ENCODE measurements at places on chromosomes 12 and 14.

GRCh38 chr14:24784981-24785380, 151.0 kb upstream of the GZMB start:
- DNase-seq, result no peak

DNA sequence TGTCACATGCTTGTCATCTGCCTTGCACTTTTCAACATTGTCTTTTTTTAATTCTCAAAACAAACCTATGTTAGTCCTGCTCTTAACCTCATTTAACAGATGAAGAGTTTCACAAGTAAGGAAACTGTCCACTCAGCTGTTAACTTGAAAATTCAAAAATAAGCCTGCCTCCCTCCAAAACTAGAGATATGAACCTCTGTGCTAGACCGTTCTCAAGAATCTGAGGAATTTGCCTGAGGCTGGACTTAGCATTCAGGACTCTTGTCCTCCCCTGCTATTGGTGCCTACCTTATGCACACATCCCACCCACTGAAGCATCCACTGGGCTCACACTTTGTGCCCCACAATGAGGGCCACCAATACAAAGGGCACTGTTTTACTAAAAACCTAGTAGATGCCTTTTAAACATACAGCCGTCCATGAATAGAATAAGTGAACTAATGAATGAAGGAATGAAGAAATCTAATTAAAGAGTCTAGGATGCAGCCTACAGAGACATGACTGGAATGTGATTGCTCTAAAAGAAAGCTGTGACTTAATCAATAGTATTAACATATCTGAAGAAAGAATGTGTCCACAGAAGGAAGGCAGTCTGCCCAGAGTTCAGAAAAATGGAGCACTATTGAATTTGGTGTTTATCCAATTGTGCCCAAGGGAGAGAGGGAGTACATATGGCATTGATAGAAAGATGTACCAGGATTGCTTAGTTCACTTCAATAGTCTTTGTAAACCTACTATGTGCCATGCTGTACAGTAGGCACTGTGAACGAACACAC, 238.5 kb downstream of the SPTSSA start:
- DNase-seq, result no peak

DNA sequence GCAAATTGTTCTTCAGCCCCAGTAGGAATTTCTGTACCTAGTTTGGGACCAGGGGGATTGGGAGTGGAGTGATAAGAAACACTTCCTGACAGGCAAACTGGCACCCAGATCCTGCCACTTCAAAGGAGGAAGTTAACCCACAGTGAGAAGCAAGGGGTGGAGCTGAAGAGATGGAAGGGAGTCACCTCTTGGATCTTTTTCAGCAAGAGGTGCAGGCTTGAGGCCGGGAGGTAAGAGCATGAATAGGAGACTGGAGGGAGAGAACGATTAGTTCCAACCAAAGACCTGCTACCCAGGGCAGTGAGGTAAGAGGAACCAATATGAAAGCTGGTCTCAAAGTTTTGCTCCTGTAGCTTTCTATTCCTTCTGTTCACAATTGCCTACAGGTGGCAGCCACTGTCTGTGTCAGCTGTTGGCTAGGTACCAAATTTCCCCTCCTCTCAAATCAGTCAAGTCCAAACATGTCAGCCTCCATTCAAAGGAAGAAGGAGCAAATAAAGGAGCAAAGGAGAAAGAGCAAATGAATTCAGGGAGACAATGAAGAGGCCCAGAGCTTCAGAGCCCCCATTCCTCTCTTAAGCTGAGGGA, 14.9 kb upstream of the TAC3 start:
- DNase-seq, result no peak

GRCh38 chr14:21867541-21867940, 193.9 kb upstream of the OR4E1 start:
- no peak for DNase-seq

DNA sequence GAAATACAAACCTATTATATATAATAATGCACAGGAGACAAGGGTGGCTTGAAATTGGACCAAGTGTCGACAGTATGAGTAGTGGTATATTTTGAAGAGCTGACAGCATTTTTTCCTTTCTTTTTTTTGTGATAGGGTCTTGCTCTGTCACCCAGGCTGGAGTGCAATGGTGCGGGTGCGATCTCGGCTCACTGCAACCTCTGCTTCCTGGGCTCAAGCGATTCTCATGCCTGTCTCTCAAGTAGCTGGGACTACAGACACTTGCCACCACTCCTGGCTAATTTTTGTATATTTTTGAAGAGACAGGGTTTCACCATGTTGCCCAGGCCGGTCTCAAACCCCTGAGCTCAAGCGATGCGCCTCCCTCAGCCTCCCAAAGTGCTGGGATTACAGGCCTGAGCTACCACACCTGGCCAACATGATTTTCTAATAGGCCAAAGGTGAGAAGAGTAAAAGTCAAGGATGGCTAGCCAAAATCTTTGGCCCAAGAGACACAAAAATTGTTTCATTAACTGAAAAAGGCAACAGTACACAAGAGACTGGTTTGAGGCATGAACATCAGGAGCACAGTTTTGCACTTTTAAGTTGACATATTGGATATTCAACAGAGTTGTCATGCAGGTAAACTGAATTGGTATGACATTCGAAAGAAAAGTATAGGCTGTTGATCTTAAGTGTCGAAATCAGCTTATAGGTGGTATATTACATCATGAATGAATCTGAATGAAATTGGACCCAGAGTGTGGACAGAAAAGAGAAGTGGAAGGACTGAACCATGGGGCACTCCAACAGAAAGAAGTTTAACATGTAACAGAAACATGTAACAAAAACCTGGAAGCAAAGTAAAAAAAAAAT, 12.5 kb downstream of the HNRNPC start:
- no peak for DNase-seq

- DNase-seq, result no peak
Measured at GRCh38 chr14:55730592-55731310, 150.7 kb downstream of the KTN1 start.

DNA sequence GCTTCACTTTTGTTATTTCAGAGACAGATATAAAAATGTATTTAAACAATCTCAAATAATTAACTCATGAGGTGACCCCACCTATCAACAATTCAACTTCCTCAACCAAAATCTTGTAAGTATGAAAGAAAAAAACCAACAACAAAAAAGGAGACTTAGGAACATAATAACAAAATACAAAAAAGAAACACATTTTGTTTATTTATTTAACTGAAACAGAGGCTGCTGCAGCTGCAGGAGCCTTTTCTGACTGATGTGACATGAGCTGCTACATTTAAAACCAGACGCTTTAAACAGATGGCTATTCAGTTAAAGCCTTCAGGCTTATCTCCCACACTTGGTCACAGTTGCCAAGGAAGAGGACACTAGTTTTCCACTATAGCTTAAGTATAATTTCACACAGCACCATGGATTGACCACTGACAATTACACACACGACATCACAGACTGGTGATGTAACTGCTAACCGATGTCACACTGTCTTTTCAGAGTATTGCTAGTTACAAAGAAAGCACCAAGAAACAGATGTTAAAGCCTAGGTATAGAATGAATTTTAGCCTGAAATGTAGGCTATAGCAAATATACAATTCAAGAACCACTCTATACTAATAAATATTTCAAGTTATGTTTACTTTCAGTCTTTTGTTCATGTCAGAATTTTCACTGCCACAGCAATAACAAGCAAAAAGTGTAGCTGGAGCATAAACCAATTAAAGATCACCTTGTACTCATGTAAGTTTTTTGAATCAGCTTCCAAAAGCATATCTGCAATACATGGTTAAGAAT, 113.0 kb downstream of the MED13L start:
- no peak for DNase-seq

DNA sequence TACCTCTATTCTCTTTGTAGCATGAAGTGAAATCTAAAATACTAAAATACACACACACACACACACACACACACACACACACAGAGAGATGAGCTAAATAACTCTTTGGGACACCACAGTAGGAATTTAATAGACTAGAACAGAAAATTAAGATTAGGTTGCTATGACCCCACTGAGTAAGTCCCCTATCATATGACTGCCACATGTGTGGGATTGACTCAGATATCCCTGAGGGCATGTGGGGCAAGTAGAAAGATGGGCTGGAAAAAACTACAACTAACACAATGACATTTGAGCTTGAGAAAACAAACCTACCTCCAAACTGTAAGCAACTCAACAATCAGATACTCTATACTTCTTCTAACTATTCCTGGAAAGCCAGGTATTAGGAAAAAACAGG, 27.0 kb downstream of the SLC25A21 start:
- DNase-seq, result no peak

- DNase-seq, result no peak
Measured at GRCh38 chr12:78407722-78408121, 456.9 kb upstream of the SYT1 start.

DNA sequence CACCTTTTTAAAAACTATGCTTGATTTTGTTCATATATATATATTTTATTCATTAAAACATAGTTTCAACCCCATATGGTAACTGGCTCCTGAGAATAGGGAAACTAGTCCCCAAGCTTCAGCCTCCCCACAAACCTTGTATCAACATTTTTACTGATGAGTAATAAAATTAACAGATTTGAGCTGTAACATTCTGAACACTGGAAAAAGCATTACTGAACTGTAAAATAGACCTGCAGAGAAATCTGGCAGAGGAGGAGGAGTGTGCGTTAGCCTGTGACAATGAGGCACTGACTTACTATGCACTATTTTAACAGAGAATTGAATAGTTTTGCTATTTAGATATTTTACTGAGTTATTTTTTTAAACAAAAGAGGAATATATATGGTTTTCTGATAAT, 43.1 kb downstream of the FRS2 start:
- DNase-seq, result no peak

DNA sequence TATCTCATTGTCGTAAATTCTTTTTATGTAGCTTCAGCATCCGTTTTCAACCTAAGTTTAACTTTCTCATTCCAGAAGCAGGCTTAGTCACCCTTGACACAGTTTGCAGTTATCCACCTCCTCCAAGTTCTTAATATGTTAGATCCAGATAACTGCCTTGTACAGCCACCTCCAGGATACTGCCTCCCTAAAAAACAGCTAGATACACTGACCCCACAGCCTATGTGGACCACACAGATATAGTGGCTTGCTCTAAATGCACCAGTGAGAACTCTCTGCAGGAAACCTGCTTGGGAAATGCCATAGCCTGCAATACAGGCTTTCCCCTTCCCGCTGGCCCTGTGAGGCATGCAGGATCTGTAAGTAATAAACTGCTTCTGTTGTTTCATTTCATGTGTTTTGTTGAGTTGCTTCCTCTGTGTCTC, 11.1 kb upstream of the RTL1 start:
- DNase-seq, result no peak

Data from activated CD8-positive, alpha-beta memory T cell treated with anti-CD3 and anti-CD28 coated beads for 1 hour (primary cell).